ENCODE measurements at places on chromosomes 5 and 9. TPM values are rescaled to one million over a fixed set of nuclear protein-coding genes. Genes with fewer than 3 reads are reported as not detected.

Gene LOX
- 1,249 TPM for total RNA-seq

Gene SPATA31A7
- total RNA-seq, result not detected

Gene ADAMTS13
- 7.3 TPM for total RNA-seq

Gene SH3TC2
- 2.6 TPM for total RNA-seq

Gene THOC3
- total RNA-seq, result 55.0 TPM

Gene ZNF782
- 3.3 TPM for total RNA-seq

Gene FGD3
- 0.09 TPM for total RNA-seq

Gene TAF11L2
- not detected for total RNA-seq

Gene ENTREP1
- total RNA-seq, result 2.0 TPM

Gene FRRS1L
- total RNA-seq, result 1.1 TPM

Gene SLC34A1
- not detected for total RNA-seq

Gene NAIP
- 5.1 TPM for total RNA-seq

Gene GAPT
- not detected for total RNA-seq

- no peak for DNase-seq
Measured at GRCh38 chr5:9876451-9876850, 246.3 kb upstream of the TAS2R1 start.

DNA sequence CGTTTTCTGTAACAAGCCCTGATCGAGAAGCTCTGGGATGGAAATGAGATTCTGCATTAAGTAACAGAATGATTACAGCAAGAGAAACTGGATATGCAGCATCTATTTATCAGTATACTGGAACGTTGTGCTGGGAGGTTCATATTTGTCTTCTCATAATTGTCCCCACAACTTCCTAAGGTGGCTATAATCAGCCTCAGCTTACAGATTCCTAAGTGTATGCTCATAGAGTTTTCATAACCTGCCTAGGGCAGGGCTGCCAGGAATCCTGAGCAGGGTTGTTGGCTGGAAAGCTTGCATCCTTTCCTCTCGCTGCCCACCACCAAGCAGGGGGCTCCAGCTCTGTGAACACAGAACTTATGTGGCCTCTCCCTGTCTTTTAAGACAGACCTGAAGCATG lies 70.2 kb downstream of the FNBP1 start:
- DNase-seq, result peak; percentile 34

DNA sequence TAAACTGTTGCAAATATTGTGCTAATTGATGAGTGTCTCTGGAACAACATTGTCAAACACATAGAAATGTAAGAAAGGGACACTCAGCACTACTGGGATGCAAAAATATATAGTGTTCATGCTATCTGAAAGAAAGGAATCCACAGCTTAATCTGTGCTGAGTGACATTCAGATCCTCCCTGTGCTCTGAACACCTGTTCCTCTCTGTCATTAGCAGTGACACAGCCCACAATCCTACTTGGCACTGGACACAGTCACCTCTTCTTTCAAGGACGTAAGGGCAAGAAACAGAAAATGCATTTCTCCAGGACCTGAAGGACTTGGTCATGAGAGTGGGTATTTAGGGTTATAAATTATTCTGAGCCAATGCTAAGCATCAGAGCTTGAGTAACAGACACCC lies 121.4 kb upstream of the SV2C start:
- no peak for DNase-seq

- DNase-seq, result peak; percentile 99
Measured at GRCh38 chr9:37963936-37964739, 60.2 kb upstream of the SLC25A51 start.

- no peak for DNase-seq
Measured at GRCh38 chr5:83931969-83932368, 211.3 kb upstream of the HAPLN1 start.

- DNase-seq, result no peak
Measured at GRCh38 chr5:168422431-168422830, 63.8 kb upstream of the RARS1 start.

GRCh38 chr5:123810253-123810652 lies 298.3 kb downstream of the CSNK1G3 start:
- DNase-seq, result no peak

DNA sequence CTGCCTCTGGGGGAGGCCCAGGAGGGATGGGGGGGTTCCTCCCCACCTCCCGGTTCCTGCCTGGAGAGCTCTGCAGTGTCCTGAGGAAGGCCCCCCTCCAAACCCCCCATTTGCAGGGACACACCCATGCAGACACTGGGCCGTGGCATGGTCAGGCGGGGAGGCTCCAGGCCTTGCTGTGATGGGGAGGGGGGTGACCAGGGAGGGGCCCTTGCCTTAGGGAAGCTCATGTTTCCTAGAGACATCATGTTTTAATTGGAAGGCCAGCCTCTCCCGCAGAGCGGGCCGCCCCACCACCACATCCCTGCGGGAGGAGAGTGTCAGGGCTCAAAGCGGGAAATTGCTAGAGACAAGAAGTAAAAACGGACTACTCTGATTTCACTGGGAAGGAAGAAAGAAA lies 12.0 kb downstream of the PRRX2 start:
- no peak for DNase-seq

GRCh38 chr5:77155179-77155785 lies 55.2 kb upstream of the PDE8B start:
- DNase-seq, result no peak

DNA sequence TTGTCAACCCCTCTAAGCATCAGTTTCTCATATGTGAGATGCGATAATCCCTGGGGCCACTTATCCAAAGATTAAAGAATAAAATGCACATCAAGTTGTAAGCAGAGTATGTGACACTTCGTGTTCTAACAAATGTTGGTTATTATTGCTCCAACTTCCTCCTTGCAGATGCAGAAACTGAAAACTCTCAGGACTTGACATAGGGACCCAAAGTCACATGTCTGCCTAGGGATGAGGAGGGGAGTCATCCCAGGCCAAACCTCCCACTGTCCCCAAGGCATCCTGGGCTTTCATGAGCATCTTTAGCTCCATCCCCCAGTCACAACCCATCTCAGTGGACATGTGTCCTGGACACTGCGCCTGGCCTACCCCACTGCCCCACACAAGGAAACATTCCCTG lies 27.5 kb upstream of the SYK start:
- DNase-seq, result no peak

DNA sequence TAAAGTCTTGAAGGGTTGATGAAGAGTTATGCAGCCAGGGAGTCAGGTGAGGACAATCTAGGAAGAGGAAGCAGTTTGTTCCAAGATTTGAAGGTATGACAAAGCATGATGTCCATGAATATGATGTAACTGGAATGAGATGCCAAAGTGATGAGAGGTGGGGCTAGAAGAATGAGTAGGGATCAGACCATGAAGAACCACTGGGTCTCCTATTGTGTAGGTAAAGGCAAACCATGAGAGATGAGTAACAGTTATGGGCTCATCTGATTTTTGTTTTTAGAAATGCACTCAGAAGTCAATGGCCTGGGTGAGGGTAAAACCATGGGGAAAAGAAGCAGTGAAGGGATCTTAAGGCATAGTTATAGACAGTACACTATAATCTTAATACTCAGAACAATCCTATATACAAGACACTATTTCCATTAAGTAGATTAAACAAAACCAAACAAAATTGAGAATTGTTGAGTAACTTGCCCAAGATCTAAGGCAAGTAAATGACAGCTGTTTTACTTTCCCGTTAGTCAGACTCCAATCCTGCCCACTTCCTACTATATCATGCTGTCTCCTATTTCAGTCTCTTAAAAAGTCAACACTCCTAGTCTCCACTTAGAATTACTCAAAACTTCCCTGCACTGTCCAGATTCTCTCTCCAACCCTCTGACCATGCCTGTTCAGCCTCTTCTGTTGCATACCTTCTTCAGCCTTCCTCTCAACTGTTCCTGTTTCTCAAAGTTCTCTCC lies 393.8 kb upstream of the MEF2C start:
- DNase-seq, result peak; percentile 53

GRCh38 chr5:17401470-17402288 lies 96.4 kb upstream of the TAF11L2 start:
- no peak for DNase-seq

DNA sequence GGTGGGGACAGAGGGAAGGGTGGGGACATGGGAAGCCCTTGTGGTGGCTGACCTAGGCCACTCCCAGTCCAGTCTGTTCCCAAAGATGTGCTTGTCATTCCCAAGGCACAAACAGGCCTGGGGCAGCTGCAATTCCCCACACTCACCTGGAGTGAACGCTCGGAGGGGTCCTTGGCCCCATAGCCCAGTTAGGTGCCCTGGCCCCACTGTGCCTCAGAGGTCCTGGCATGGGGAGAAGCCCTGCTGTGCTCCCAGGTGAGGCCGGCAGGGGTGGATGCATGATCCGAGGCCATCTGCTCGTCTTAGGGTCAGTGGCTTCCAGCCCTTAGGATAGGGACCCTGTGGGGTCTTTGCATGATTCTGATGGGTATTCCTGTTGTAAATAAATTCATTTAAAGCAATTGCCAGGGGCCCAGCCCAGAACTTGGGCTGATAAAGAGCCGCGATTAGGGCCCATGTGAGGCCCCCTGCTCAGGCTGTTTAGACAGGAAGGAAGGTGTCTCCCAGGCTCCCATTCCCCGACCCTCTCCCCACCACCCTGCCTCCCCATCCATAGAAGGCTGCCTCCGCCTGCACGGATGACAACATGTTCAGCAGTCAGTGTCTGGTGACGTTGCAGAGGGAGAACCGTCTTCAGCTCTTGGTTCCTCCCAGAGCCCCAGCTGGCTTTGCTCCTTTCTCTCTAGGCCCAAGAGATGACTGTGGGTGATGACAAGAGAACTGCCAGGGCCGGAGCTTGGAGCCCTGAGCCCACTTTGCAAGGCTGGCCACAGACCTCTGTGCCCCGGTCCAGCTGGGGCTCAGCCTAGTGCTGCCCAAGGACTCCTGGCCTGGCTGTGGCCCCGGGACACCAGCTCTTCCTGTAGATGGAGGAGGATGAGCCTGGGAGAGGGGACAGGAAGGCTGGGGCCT lies 28.4 kb upstream of the IRX4 start:
- no peak for DNase-seq

DNA sequence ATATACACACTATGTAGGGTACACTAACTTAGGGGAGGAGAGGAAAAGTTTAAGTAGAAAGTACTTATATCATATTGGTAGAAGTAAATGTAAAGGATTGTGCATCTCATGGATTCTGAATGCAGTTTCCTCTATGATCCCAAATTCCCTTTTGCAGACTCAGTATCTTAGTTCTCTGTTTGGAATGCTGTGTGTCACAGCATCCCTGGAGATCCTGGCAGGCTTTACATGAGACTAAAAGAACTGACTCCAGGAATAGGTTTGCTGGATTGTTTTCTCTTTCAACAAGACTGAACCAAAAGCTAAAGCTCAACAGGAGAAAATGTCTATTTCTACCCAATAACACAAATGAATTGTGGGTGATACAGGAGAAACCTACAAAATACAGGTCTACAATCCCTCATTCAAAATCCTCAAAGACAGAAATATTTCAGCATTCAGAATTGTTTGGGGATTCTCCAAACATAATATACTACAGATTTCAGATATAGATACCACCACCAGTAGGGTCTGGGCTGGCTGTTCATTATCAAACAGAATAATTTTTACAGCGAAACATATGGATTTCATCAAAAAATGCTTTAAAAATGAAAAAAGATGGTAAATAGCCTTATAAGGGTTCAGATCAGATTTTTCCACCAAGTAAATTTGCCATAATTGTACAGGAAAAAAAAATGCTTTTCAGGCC lies 324.7 kb upstream of the GRAMD2B start:
- DNase-seq, result peak; percentile 79

DNA sequence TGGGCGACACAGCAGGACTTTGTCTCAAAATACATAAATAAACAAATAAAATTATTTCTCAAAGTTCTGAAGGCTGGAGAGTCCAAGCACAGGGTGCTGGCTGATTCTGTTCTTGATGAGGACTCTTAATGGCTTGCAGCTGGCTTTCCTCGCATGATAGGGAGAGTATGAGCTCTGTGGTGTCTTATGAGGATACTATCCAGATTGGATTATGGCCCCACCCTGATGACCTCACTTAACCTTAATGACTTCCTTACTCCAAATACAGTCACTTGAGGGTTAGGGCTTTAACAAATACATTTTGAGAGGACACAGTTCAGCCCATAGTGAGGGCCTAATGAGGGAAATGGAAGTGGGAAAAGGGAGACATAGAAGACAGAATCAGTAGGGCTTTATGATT lies 87.7 kb downstream of the FOCAD start:
- DNase-seq, result no peak

DNA sequence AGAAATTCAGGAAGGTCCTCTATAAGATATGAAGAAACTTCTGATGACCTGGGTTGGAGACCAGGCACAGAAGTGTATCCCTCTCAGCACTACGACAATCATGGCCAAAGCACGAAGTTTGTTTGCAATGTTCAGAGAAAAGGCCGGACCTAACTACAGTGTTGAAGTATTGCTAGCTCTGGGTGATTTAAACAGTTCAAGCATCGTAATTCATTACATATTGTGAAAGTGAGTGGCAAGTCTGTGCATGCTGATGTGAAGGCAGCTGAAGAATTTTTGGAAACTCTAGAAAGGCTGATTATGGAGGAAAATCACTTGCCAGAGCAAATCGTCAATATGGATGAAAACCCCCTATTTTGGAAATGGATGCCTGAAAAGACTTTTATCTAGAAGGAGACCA lies 67.2 kb upstream of the PANK3 start:
- no peak for DNase-seq

DNA sequence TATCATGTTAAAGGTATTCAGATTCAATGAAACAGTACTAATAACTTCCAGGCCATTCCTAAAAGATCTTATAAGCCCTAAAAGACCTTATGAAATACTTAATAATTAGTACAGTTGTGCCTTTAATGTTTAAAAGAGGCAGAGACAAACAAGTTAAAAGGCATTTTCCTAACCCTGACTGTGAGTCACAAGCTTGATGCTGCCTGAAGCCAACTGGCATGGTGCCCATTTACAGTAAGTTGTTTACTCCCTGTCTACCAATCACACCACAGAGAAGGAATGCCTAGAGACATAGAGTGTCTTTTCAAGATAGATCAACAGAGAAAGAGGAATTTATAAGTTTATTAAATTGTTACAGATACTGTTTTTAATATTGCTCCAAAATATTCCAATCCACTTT lies 47.8 kb downstream of the NR3C1 start:
- peak; percentile 90 for DNase-seq

- DNase-seq, result no peak
Measured at GRCh38 chr9:126337729-126338372, 11.2 kb downstream of the MVB12B start.

Measured in astrocyte (in vitro differentiated cells and primary cell).